Endothelial cell (in vitro differentiated cells): ENCODE measurements at places on chromosomes 4 and X.

GRCh38 chr4:49036528-49036927 lies 50.5 kb downstream of the CWH43 start:
- no peak overlapping the region for H3K27ac ChIP-seq
- peaks cover under 1% of the 10 kb centered on the region for H3K36me3 ChIP-seq
- no peak for DNase-seq
- peaks cover 2% of the 10 kb centered on the region for H3K27me3 ChIP-seq
- no peak overlapping the region for H3K4me3 ChIP-seq
- H3K4me1 ChIP-seq, result no peaks in the 10 kb centered on the region

DNA sequence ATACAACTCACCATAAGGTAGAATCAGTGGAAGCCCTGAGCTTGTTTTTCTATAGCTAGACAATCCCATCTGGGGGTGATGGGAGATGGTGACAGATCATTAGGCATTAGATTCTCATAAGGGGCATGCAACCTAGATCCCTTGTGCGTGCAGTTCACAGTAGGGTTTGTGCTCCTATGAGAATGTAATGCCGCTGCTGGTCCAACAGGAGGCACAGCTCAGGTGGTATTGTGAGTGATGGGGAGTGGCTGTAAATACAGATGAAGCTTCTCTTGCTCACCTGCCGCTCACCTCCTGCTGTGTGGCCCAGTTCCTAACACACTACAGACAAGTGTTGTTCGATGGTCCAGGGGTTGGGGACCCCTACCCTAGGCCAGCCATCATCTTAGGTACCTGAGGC lies 5.9 kb upstream of the GATB start:
- no peak for DNase-seq
- peaks cover 1% of the 10 kb centered on the region for H3K27me3 ChIP-seq
- H3K4me3 ChIP-seq, result no peak overlapping the region

DNA sequence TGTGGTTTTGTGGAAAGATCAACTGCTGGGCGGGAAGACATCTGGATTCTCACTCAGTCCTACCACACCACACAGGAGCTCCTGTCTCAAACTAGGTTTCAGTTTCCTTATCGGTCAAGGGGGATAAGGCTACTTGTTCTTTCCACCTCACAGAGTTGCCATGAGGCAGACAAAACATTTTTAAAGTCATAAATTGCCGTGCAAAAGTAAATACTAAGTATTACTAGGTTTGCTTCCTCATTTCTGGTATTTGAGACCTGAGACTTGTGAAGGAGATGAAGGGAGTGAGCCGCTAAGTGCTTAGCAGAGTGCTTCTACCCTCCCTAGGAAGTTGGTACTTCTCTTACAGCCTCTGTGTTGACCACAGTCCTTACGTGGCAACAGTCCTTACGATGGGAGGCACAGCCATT lies 1.5 kb downstream of the LAP3 start:
- DNase-seq, result no peak
- H3K27me3 ChIP-seq, result peaks cover 3% of the 10 kb centered on the region
- H3K4me1 ChIP-seq, result peaks cover 37% of the 10 kb centered on the region
- no peak overlapping the region for H3K27ac ChIP-seq
- H3K36me3 ChIP-seq, result peaks cover 5% of the 10 kb centered on the region
- peak overlapping the region; percentile 94 for H3K4me3 ChIP-seq

DNA sequence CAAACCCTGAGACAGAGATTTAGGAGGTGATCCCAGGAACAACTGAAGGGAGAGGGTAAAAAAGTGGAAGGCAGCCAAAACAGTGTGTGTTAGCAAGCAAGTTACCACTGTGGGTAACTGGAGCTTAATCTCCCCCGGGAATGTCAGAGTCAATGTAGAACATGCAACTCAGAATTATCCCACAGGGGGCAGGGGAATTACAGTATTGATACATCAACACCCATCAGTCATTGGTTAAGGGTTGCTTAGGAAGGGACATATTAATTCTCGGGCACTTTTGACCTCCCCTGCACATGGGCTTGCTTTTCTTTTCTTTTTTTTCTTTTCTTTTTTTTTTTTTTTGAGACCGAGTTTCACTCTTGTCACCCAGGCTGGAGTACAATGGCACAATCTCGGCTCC lies 29.3 kb downstream of the CXorf58 start:
- no peaks in the 10 kb centered on the region for H3K27me3 ChIP-seq
- H3K4me3 ChIP-seq, result no peak overlapping the region
- H3K4me1 ChIP-seq, result no peaks in the 10 kb centered on the region
- H3K27ac ChIP-seq, result no peak overlapping the region
- no peak for DNase-seq

DNA sequence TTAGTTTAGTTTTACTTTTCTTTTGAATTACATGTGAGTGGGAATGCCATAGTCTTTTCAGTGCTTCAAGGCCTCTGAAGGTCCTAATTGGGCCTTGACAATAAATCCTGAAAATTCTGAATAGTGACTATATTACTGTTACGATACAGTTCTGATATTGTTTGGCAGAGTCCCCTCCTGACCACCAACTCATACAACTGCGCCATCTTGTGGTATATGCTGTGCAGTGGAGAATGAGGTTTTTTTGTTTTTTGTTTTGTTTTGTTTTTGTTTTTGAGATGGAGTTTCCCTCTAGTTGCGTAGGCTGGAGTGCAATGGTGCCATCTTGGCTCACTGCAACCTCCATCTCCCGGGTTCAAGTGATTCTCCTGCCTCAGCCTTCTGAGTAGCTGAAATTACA lies 56.6 kb upstream of the CHRDL1 start:
- DNase-seq, result peak; percentile 20
- H3K4me1 ChIP-seq, result no peaks in the 10 kb centered on the region
- H3K27ac ChIP-seq, result no peak overlapping the region
- H3K36me3 ChIP-seq, result no peaks in the 10 kb centered on the region
- peaks cover 3% of the 10 kb centered on the region for H3K27me3 ChIP-seq
- no peak overlapping the region for H3K4me3 ChIP-seq

DNA sequence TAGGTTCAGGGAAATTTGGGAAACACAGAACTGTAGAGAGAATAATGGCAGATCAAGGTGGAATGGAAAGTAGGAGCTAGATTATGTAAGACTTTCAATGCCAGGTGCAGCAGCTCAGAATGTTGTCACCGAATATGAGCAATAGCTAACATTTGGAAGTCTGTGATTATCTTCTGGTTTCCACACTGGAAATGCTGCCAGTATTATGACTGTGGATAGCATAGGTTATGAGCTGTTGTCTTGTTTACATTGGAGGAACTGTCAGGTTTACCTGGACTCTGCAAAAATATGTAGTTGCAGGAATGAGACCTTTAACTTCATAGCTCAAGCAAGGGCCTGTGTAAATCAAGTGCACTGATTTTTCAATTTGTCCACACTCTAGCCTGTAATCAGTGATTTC lies 26.0 kb upstream of the TAF9B start:
- H3K4me1 ChIP-seq, result peaks cover 9% of the 10 kb centered on the region
- no peaks in the 10 kb centered on the region for H3K27me3 ChIP-seq
- H3K4me3 ChIP-seq, result no peak overlapping the region
- no peak overlapping the region for H3K27ac ChIP-seq
- no peaks in the 10 kb centered on the region for H3K36me3 ChIP-seq
- no peak for DNase-seq
